Stimulated activated CD8-positive, alpha-beta memory T cell treated with anti-CD3 and anti-CD28 coated beads, Interleukin-4, amount 100 ng/mL, for 48 hours (primary cell): ENCODE measurements at places on chromosomes 16 and 17.

GRCh38 chr17:79595471-79595870 is 15.4 kb downstream of the RBFOX3 start:
- DNase-seq, result no peak

- DNase-seq, result no peak
Observed at GRCh38 chr16:1278477-1278876, 22.6 kb downstream of the TPSD1 start.

GRCh38 chr16:69112285-69113129 is 7.1 kb downstream of the HAS3 start:
- DNase-seq, result peak; percentile 80

DNA sequence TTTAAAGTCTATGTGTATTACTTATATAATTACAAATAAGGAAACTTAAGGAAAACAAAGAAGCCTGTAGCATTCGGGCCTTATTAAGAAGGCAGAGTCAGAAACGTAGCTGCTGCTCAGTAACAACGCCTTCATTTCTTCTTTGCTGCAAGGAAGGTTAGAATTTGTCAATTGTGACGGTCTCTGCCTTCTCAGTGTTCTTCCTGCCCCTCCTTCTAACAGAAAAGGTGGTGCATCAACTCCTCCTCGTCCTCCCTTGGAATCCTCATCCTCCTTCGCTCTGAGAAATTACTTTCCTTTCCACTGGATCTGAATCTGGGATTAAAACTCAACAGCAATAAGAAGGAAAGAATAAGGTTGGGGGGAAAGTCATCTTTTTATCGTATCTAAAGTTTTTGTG is 63.0 kb downstream of the VPS53 start:
- no peak for DNase-seq

- peak; percentile 72 for DNase-seq
Observed at GRCh38 chr16:28182183-28182582, 29.6 kb downstream of the XPO6 start.

- no peak for DNase-seq
Observed at GRCh38 chr17:4262703-4263102, 1.1 kb downstream of the ANKFY1 start.

DNA sequence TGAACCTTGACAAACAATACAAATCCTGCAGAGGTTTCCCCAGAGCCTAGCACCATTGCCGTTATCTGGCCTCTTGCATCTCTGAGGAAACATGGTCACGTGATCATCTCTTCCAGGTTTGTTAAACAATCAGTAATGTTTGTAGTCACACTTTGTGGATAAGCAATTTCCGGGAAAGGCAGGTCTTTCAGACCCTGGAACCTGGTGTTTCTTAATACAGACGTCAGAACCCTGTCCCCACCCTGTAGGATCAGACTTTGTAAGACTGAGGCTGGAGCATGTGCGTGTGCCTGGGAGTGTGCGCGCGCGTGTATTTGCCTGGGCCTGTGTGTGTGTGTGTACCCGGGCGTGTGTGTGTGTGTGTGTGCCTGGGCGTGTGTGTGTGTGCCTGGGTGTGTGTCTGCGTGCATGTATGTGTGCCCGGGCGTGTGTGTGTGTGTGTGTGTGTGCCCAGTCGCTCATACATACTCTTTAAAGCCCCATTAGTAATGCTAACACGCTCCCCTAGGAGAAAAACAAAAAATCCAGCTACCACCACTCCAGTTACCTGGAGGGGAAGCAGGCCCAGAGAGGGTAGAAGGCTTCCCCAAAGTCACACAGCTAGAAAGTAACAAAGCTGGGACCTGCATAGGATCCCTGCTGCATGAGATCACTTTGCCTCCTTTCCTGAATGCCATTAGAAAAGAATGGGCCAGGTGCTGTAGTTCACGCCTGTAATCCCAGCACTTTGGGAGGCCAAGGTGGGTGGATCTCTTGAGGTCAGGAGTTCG is 5.3 kb downstream of the CTNS start:
- DNase-seq, result no peak

DNA sequence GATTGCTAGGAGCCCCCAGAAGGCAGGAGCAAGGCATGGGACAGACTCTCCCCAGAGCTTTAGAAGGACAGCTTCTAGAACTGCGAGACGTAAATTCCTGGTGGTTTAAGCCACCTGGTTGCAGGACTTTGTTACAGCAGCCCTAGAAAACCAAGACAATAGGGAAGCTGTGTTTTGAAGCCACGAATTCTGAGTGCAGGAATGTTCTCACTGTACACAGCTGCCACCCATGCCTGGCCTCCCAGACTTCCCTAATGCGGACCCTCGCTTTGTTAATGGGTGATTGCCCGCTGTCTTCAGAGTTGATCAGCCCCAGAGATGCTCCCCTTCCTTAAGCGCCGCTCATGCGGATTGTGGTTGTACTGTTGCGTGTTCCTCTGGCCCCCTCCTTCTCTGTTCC is 177.1 kb downstream of the MSI2 start:
- DNase-seq, result no peak

DNA sequence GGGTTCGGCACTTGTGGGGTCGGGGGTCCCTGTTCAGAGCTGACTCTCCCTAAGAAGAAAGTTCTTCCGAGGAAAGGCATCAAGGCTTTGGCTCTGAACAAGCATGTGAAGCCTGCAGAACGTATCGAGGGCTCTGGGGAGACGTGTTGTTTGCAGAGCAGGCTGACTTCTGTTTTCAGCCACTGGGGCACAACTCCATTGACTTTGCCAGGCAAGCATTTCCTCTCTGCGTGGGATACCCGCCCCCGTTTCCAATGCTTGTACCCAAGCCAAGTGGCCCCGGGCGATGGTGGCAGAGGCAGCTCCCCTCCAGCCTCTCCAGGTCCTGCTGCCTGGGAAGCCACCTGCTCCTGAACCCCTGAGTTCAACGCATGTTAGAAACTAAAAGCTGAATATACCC is 255.7 kb downstream of the RBFOX3 start:
- no peak for DNase-seq

DNA sequence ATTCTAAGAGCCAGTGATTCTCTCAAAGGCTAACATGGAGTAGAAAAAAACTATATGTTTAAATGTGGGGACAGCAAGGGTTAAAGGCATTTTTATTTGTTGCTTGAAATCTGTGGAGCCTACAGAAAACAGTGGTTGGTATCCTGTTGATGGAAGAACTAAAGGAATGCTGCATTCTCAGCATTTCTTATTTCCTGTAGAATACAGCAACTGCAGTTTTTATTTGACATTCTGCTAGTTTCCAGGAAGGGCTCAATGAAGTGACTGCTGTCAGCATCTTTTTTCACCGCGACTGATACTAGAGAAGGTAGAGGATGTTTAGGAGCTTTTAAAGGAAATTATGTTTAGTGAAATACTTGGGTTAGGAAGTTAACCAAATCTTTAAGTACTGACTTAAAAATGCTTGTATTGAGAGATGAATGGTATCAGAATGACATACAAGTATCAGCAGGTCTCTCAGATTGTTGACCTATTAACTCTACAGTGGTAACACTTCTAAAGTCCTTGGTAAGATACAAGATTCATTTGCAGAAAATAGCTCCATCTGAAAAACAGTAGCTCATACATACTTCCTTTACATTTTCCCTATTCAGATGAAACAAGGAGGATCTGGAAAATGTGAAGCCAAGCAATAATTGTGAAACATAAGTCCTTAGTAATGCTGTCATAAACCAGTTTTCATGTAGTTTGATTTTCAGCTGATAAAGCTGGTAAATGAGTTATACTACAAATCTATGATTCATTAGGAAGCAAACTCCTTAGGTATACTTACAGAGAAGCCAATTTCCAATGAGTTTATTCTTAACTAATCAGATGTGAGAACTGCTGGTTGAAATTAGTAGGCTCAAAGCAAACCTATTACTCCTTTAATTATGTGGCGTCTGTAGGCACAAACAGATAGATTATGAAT is 15.2 kb downstream of the CLTC start:
- no peak for DNase-seq

- no peak for DNase-seq
Observed at GRCh38 chr16:4184038-4184702, 57.7 kb downstream of the SRL start.

- DNase-seq, result peak; percentile 38
Observed at GRCh38 chr16:17374668-17375255, 96.0 kb downstream of the XYLT1 start.

DNA sequence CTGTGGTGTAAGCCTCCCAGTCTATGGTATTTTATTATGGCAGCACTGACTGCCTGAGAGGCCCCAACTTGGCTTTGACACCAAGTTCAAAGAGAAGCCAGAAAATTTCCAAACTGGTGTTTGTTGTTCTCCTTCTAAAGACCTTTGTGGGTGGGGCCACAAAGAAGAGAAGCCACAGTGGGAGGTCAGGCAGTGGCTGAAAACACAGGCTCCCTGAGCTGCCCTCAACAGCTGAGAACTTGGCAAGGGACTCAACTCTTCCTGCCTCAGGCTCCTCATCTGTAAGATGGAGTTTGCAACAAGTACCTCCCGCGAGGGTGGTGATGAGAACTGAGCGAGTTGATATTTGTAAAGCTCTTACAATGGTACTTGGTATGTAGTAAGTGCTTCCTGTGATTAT is 18.2 kb downstream of the CES5A start:
- no peak for DNase-seq

- DNase-seq, result no peak
Observed at GRCh38 chr17:78324391-78325075, 35.3 kb downstream of the SOCS3 start.

GRCh38 chr16:1745181-1745899 is 26.0 kb downstream of the NME3 start:
- no peak for DNase-seq

- no peak for DNase-seq
Observed at GRCh38 chr16:49078104-49078503, 203.5 kb downstream of the CBLN1 start.

- no peak for DNase-seq
Observed at GRCh38 chr17:50118076-50118827, 11.7 kb downstream of the SAMD14 start.

- no peak for DNase-seq
Observed at GRCh38 chr17:42918902-42919521, 18.4 kb downstream of the G6PC1 start.

DNA sequence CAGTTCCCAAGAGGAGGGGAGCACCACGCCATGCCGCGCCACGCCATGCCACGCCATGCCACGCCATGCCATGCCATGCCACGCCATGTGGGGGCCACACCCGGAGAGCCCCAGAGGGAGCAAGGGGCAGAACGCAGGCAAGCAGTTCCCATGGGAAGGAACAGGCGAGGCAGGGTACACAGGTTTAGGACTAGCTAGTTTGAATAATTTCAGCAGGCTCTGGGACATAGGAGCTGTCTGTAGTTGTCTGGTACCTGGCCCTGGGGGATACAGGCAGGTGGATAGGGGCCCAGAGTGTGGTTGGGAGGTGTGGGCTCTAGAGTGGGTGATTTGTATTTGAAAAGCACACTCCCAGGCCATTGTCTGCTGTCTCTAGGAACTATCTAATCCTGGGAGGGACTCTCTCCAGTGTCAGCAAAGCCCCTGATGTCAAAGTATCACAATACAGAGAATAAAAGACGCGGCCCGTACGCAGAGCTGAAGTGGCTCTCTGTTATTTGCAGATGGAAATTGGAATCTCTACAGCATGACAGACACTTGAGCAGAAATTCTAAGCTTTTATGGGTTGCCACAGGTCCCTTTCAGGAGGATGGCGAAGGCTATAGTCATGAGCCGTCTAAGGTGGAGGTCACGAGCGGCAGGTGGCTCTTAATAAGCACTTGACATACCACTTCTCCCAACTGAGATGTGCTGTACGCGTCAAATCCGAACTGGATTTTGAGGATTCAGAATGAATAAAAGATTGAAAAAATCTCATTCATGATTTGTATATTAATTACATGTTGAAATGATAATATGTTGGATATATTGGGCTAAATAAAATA is 220.8 kb upstream of the TNRC6C start:
- peak; percentile 16 for DNase-seq

GRCh38 chr16:85752511-85753420 is 1.9 kb upstream of the C16orf74 start:
- no peak for DNase-seq

DNA sequence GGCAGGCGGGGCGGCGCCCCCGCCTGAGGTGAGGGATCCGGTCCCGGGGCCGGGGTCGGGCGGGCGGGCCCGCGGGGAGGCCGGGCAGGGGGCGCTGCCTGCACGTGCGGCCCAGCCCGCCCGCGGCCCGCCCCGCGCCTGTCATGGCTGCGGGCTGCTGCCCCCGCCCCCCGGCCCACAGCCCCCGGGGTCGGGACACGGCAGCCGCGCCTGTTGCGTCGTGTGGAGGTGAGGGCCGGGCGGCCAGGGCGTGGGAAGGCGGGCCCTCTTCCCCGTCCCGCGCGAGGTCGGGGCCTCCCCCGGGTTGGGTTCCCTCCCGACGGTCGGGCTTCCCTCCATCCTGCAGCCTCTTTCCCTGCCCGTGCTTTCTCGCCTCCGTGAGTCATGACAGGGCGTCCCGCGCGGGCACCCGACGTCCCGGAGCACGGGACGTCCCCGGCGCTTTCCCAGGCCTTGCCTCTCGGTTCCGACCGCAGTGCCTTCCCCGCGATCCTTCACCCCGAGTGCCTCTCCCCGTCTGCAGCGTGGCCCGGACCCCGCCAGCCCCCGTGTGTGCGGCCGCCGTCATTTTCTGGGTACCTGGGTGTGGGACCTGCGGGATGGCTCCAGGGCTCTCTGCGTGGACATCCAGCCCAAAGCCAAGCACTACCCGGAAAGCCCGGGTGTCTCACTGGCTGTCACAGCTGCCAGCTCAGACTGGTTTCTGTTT is 76.7 kb downstream of the CHD9 start:
- DNase-seq, result peak; percentile 74

- no peak for DNase-seq
Observed at GRCh38 chr17:838486-838885, 56.3 kb downstream of the MRM3 start.

- DNase-seq, result no peak
Observed at GRCh38 chr17:49567104-49567521, 8.6 kb upstream of the NXPH3 start.

DNA sequence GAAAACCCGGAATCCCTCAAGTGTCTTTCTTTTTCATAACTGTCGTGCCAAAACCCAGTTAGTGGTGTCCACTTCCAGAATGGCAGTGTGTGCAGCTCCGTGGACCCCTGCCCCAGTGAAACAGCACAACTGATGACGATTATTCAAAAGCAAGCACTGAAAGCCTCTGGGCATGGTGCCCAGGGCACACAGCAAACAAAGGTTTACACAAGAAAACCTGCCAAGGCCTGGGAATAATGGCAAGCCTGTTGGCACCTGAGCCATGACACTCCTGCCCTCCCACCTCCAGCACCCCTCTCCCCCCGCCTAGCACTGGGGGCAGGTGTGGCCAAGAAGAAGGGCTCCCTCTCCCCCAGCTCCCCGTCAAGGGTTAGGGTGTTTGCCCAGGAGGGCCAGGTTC is 2.8 kb downstream of the PKMYT1 start:
- DNase-seq, result no peak

GRCh38 chr16:67013823-67014633 is 14.9 kb upstream of the CBFB start:
- peak; percentile 90 for DNase-seq

GRCh38 chr17:41784207-41784744 is 2.2 kb downstream of the JUP start:
- no peak for DNase-seq

GRCh38 chr17:47714773-47715396 is 18.2 kb upstream of the TBX21 start:
- DNase-seq, result no peak
